ENCODE measurements at places on chromosomes 13 and 19.

DNA sequence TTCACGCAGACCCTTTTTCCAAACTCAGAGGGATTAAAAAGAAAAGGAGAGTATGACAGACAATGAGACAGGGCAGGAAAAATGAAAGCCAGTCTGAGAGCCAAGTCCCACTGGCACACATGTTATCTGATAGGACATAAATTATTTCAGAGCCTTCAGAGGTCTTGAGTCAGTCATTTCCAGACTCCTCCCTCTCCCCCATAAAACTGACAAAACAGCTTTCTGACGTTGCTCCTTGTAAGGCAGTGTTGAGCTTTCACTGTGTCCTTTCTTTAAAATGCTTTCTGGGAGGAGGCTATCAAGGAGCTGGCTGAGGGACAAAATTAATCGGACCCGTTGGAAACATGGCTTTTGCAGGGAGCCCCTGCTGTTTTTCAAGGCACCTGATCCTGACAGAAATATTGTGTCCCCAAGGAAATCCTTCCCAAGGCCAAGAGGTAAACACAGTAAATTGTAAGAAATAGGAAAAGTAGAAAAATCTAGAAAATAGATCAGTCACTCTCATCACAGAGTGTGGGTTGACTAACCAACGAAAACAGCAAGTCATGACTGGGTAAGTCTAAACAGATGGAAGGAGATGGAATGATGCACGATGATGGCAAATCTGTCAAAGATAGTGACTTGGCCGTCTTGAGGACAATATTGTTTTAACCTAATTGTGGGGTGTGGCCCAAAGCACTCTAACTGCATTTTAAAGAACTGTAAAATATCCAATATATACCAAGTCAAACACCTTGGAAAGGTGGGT lies 89.7 kb downstream of the DCT start:
- DNase-seq, result no peak

GRCh38 chr19:30570194-30570593 lies 198.0 kb downstream of the ZNF536 start:
- DNase-seq, result no peak

- DNase-seq, result no peak
Measured at GRCh38 chr13:79108914-79109643, 297.0 kb downstream of the RBM26 start.

DNA sequence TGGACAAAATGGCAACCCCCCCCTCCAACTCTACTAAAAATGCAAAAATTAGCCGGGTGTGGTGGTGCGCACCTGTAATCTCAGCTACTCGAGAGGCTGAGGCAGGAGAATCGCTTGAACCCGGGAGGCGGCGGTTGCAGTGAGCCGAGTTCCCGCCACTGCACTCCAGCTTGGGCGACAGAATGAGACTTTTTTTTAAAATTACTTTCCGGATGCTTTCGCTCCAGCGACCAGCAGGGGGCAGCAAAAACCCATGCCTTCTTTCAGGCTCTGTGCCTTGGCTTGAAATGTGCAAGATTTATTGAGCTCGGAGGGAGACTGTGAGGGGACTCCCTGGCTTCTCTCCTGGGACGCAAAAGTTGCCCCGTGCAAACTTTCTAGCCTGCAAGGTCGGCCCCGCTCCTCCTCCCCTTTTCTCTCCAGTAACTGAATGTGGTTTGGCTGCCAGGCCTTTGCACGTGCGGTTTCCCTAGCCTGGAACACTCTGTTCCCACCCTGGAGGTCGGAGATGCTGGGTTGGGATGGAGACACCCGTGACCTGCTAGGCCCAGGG lies 61.4 kb upstream of the NFIC start:
- DNase-seq, result peak; percentile 81

DNA sequence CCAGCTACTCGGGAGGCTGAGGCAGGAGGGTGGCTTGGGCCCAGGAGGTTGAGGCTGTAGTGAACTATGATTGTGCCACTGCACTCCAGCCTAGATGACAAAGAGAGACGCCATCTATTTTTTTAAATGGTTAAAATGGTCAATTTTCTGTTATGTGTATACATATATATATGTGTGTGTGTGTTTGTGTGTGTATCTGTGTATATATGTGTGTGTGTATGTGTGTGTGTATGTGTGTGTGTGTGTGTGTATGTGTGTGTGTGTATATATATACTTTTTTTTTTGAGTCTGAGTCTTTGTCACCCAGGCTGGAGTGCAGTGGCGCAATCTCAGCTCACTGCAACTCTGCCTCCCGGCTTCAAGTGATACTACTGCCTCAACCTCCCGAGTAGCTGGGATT lies 42.9 kb upstream of the KLF2 start:
- DNase-seq, result no peak

- no peak for DNase-seq
Measured at GRCh38 chr19:49597703-49597974, 6.7 kb downstream of the PRR12 start.

DNA sequence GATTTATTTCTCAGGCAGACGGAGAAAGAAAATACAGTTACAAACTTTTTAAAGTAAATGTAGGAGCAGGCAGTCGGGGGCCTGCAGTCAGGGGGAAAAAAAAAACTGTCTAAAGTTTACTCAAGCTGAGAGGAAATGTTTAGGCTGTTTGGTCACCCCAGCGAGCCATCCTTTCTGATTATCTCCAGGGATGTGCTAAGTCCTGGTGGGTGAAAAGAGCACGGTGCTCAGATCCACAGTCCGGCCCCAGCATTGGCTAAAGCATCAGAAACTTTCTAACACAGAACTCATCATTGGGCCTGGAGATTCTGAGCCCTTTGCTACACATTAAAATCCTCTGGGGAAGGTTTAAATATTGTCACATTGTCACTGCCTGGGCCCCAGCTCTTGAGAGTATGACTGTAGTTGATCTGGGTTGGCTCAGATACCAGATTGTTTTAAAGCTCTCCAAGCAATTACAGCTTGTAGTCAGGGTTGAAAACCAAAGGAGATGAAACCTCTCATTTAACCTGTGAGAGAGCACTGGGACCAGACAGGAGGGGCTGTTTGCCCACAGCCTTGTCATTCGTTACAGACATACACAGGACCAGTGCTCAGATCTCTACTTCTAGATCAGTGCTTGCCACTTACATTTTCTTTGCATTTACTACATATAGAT lies 131.1 kb upstream of the HTR2A start:
- DNase-seq, result no peak

DNA sequence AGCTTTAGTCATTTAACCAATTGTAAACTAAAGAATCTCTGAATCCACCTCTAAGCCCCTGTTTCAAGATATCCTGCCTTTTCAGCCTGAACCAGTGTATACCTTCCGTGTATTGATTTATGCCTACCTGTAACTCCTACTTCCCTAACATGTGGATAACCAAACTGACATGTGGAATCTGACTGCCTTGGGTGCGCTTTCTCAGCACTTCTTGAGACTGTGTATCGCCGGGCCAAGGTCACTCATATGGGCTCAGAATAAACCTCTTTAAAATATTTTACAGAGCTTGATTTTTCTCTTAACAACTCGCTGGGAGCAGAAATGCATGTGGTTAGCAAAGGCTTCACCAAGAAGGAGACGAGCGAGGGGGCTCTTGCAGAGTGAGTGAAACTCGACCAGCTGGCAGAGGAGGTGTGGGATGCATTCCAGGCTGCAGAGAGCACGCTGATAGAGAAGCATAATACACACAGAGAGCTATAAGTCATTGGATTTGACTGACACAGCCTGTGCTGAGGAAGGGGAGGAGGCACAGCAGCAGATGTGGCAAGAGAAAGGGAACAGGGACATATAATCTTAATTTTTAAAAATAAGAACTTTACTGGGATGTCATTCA lies 268.2 kb upstream of the MAB21L1 start:
- no peak for DNase-seq

Data from ascending aorta (tissue), 2 donors.